ENCODE measurements at places on chromosomes 5 and 9.

DNA sequence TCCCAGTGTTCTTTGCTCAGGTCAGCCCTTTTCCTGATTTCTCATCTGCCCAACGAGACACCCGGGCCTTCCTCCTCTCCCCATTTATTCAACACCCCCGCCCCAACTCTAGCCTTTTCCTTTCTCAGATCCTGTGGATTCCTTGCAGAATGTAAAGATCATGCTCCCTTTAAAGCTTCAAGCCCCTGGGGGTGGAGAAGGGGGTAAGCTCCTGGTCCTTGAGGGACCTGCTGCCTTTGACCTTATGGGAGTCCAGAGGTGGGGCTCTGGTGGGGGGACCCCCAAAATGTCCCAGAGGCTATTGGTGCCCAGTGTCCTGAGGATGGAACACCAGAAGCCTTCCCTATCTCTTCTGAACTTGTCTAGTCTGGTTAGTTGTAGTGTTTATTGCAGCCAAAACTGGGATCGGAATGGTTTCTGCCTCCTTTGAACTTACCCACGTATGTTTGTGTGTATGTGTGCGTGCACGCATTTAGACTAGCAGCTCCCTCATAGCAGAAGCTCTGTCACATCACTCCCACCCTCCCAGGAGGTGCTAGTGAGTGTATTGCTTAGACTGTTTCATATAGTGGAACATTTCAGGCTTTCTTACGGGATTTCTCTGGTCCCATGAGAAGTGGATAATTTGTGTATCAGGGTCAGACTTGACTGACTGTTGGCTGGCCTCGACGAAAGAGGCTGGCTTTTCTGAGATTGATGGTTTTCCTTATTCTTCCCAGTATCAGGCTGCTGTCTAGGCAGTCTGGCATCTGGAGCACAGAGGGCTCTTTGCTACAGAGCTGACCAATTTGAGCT, 1.1 kb downstream of the GALNT10 start:
- DNase-seq, result no peak

- no peak for DNase-seq
Measured at GRCh38 chr9:3059781-3060468, 216.0 kb upstream of the PUM3 start.

GRCh38 chr9:137254624-137255447, at the start of gene NELFB:
Gene NELFB, plus strand, starts transcription at chr9:137255327.
- peak; percentile 99 for DNase-seq

- no peak for DNase-seq
Measured at GRCh38 chr5:120958877-120959485, 494.9 kb downstream of the PRR16 start.

GRCh38 chr5:53386341-53386740, 94.1 kb upstream of the FST start:
- DNase-seq, result no peak

- no peak for DNase-seq
Measured at GRCh38 chr5:135693371-135693955, 114.7 kb upstream of the CXCL14 start.

- no peak for DNase-seq
Measured at GRCh38 chr5:50934343-50934742, 267.9 kb downstream of the PARP8 start.

- DNase-seq, result no peak
Measured at GRCh38 chr5:102139029-102139428, 157.1 kb downstream of the SLCO4C1 start.

DNA sequence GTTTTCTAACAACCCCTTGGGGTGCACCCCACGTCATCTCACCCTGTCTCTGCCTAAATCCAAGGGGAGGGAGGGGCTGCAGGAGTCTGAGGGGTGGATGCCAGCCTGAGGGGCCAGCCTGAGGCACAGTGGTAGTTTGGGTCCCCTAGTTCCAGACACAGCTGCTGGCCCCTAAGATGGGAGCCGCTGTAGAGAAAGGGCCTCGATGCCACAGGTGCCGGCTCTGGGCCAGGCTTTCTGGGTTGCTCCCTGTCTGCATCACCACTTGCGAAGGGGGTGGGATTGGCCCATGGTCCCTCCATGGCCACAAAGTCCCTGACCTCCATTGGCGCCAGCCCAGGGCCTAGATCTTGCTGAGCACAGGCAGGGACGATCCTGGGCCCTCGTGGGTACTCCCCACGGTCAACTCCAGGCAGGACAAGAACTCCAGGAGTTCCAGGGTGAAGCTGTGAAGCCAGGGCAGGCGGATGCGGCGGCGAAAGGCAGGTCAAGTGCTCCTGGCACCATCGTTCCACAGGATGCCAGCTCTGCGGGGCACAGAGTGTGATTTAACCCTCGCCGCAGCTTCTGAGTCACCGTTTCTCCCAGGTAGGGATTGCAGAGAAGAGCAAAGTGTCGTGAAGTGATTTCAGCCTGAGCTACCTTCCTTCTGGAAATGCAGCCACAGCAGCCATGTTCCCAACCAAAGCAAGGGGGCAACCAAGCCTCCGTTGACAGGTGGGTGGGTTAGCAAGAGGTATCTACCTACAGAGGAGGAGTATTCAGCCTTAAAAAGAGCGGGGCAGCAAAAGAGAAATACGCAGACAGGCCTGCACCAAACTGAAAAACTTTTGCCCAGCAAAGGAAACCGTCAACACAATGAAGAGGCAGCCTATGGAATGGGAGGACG, 41.6 kb upstream of the EXOC3 start:
- no peak for DNase-seq

- no peak for DNase-seq
Measured at GRCh38 chr9:71854811-71855210, 56.2 kb downstream of the ABHD17B start.

GRCh38 chr5:100760688-100761087, 142.4 kb downstream of the ST8SIA4 start:
- no peak for DNase-seq
